Osteocyte (in vitro differentiated cells): ENCODE measurements at places on chromosomes 5 and 9. TPM values are rescaled to one million over a fixed set of nuclear protein-coding genes. Genes with fewer than 3 reads are reported as not detected.

OMD gene
- 27.2 and 31.1 TPM in 2 replicates for total RNA-seq

SLC25A2 gene
- 0.50 and 0.81 TPM in 2 replicates for total RNA-seq

SHOC1 gene
- not detected in 2 replicates for total RNA-seq

NPR3 gene
- total RNA-seq, result 92.2 and 97.4 TPM in 2 replicates

PCDHA1 gene
- not detected in 2 replicates for total RNA-seq

SLC4A9 gene
- not detected in 2 replicates for total RNA-seq

CA9 gene
- total RNA-seq, result not detected in 2 replicates

FAM78A gene
- 1.0 and 1.1 TPM in 2 replicates for total RNA-seq

DYNC2I2 gene
- 62.5 and 68.6 TPM in 2 replicates for total RNA-seq

MCTP1 gene
- 0.50 and 0.67 TPM in 2 replicates for total RNA-seq

SLC6A7 gene
- not detected in 2 replicates for total RNA-seq

S1PR3 gene
- 1.6 and 2.1 TPM in 2 replicates for total RNA-seq

SLC26A2 gene
- 39.7 and 41.8 TPM in 2 replicates for total RNA-seq

IFNA21 gene
- not detected in 2 replicates for total RNA-seq

IL33 gene
- total RNA-seq, result not detected in 2 replicates

DRD1 gene
- total RNA-seq, result not detected in 2 replicates

SEMA4D gene
- total RNA-seq, result 2.0 and 2.2 TPM in 2 replicates

FAM163B gene
- total RNA-seq, result not detected in 2 replicates

FOXD4 gene
- 0.24 and 0.43 TPM in 2 replicates for total RNA-seq

DMRT3 gene
- total RNA-seq, result not detected in 2 replicates

SH2D3C gene
- total RNA-seq, result 19.3 and 20.4 TPM in 2 replicates

PCDHGA12 gene
- total RNA-seq, result 2.0 and 2.1 TPM in 2 replicates

CACFD1 gene
- total RNA-seq, result 28.9 and 29.3 TPM in 2 replicates

LHX6 gene
- total RNA-seq, result not detected in 2 replicates

NDST1 gene
- 110 and 118 TPM in 2 replicates for total RNA-seq

ENTPD8 gene
- total RNA-seq, result 0.16 and 0.24 TPM in 2 replicates

GPRIN1 gene
- 1.6 TPM in 2 replicates for total RNA-seq
